ENCODE measurements at places on chromosomes 5 and 9. TPM values are rescaled to one million over a fixed set of nuclear protein-coding genes. Genes with fewer than 3 reads are reported as not detected.
A peak's percentile ranks its signal among the peaks of the same experiment; 100 is the strongest.

TNFSF15 gene
- 1.7 TPM for total RNA-seq

NR2F1-AS1 gene
- 0.84 TPM for total RNA-seq

- peak; percentile 85 for ATAC-seq
Observed at GRCh38 chr9:135971892-135972291, 10.7 kb upstream of the UBAC1 start.

GRCh38 chr9:130433168-130433946 is 11.4 kb upstream of the ASS1 start:
- peak; percentile 56 for ATAC-seq

DNA sequence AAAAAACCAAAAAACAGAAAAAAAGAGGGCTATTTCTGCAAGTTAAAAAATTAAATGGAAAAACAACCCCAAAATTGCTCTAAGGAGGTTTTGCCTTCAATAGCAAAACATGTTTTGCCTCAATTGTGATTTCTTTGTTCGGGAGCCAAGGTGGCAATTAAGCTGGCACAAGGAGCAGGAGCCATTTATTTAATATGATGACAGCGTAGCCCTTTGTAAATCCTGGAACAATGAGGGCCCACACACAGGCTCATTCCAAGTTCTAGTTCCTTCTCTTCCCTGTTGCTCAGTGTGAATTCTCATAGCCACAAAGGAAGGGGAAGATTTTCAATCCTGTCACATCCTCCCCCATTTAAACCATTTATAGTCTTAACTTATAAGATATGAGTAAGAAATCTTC is 353.2 kb downstream of the PDE4D start:
- ATAC-seq: peak; percentile 51

GRCh38 chr5:124056991-124057723 is 545.2 kb downstream of the CSNK1G3 start:
- ATAC-seq: peak; percentile 80

- no peak for ATAC-seq
Observed at GRCh38 chr5:151740958-151741373, 17.5 kb downstream of the ATOX1 start.

DNA sequence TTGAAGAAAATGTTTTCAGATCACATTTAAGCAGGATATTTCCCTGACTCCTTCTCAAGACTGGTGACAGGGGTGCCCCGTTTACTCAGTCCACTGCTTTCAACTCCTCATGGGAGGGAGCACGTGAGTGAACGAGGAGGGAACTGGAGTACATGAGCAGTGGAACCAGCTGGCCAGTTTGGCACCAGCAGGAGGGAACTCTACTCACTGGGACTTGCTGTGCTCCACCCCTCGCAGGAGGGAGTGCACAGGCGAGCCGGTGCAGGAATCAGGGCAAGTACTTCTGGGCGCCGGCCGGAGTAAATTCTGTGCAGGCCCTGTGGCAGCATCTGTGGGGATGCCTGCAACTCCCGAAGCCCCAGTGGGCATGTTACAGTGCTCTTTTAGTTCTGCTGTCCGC is 1941.1 kb upstream of the C9orf72 start:
- peak; percentile 69 for ATAC-seq

DNA sequence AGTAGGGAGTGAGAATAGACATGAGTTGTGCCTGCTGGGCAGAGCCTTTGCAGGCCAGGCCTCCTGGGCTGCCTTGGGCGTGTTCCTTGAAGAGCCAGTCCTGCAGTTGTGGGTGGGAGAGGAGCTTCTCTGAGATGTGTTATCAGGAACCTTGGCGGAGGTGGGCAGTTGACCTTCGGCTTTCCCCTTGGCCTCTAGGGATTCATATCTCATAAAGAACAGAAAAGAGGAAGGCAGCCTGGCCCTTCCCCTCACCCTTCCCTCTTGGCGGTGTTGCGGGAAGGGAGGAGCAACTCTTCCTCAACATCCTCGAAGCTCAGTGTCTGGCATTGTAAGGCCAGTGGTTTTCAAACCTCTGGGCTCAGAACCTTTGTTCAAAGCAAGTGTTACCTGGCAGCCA is 59.2 kb downstream of the DAPK1 start:
- no peak for ATAC-seq

- ATAC-seq: no peak
Observed at GRCh38 chr5:54148067-54148845, 162.1 kb downstream of the ARL15 start.

DNA sequence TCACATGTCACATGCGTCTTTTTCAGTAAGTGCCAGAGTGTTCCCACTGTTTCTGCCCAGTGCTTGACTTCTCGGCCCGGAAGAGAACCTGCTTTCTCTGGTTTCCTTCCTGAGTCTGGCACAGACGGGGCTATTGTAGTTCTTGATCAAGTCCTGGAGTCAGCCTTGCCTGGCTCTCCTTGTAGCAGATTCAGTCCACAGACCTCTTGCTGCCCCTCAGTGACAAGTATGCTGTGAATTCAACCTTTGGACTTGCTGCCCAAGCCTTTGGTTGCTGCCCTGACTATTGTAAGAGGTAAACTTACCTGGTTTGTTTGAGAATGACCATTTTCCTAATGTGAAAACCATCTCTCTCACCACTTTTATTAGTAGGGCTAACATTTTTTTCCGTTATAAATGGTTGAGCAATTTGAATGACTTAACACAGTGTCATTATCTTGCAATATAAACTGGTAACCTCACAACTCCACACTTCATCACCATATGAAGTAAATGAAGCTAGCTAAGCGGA is 24.7 kb downstream of the ZBTB34 start:
- no peak for ATAC-seq

DNA sequence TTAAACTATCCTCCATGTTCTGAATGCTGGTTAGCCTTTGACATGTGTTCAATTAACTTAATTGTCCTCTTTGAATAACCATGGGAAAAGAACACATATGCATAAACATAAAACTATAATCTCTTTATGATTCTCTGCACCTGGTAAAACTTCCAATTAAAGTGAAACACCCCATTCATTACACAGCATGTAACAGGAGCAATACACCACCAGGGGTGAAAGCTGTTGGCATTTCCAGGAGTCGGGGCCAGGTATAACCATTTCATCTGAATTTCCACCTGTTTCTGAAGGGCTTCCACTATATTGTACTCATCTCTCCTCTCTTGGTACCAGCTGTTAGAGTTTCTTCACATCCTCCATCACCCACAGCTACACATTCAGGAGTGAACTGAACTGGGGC is 303.8 kb downstream of the EDIL3 start:
- ATAC-seq: no peak

- peak; percentile 47 for ATAC-seq
Observed at GRCh38 chr9:135480071-135480939, 723 bp downstream of the PPP1R26 start.

DNA sequence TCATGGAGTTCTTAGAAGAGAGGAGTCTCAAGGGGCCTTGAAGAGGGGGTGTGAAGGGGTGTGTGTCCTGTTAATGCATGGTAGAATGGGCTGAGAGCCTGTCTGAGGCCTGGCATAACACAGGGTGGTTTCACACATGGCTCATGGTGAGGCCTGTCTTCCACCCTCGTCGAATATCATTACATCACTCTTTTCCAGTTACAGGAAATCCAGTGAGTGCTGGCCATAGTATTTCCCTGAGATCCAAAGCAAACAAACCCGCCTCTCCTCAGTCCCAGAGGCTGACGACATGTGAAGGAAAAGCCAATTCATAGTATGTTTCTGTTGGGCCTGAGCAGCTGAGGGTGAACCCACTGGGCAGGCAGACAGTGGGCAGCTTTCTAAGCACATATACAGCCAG is 159.4 kb upstream of the NR3C1 start:
- ATAC-seq: no peak

MRPL22 gene
- total RNA-seq: 43.7 TPM

DNA sequence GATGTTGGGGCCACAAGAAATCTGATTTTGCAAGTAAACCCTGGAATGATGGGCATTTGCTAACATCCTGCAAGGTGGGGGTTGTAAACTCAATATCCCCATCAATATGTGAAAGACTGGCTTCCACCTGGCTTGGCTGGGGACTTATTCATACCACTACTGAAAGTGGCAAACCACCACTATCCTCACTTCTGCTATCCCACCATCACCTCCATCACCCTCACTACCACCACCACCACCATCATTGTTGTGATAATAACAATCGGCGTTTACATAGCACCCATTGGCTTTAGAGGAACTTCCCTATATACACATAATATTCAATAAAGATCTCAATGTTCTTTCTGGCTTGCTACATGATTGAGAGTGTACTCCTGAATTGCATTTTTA is 224.7 kb upstream of the DAP start:
- ATAC-seq: no peak

DNA sequence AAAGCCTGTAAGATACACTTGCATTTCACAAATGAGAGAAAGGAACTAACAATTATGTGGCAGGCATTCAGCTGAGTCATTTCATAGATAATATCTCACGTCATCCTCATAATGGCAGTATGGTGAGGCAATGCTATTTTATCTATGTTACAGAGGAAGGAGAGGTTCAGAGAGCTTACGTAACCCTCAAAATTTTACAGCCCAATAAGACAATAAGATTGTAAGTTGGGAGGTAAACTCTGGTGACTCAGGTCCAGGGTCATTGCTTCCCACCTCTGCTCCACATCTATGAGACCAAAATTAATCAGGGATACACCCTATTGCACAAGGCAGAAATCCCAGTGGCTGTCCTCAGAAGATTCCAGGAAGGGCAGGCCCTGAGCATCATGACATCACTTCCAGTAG is 309.7 kb downstream of the NSG2 start:
- ATAC-seq: peak; percentile 84

ENTREP1 gene
- 3.5 TPM for total RNA-seq

GRCh38 chr9:126666155-126666803 is 52.6 kb downstream of the LMX1B start:
- ATAC-seq: no peak

- no peak for ATAC-seq
Observed at GRCh38 chr9:14888272-14888671, 22.0 kb downstream of the FREM1 start.

GRCh38 chr9:4887556-4887955 is 94.8 kb downstream of the RCL1 start:
- peak; percentile 48 for ATAC-seq

DNA sequence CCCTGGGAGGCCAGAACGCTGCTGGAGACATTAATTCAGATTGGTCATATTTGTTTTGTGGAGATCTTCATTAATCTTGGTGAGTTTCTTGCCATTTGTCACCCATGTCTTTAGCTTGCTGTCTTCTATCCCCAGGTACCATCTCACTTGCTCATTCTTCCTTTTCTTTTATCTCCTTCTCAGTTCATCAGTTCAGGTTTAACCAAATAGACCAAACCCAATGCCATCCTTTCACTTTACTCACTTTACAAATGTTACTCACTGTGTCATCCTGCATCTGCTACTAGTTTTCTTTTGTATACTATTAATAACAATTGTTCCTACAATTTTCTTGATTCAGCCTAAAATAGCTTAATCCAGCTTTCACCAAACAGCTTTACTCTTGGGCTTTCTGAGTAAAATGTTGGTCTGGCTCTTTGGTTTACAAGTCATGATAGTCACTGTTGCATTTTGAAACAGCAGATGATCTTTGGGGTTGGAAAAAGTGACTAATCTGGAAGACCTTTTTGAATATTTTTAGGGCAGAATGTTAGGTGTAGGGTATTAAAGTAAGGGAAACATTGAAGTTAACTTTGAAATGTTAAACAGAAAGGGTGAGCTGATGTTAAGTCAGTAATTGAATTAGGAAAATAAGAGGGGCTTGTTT is 246.9 kb downstream of the ZSWIM6 start:
- no peak for ATAC-seq

GRCh38 chr5:76716456-76717157 is 681 bp downstream of the F2R start:
- no peak for ATAC-seq

GRCh38 chr5:18113721-18114120 is 479.5 kb downstream of the TAF11L14 start:
- ATAC-seq: no peak

DNA sequence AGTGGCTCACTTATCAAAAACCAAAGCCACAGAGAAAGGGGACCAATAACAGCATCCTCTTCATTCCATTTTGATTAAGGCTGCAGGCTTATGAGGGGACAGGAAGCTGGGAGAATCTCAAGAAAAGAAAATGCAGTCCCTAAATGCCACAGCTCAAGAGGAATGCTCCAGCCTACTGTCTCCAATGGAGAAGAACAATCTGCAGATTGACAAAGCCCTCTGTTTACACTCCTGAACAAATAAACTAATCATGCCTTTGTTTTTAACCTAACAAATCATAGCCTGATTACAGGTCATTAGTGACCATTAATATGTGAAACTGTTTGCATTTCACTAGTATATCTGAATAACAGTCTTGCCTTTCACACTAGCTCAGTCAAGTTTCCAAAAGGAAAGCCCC is 26.5 kb downstream of the PPP2R2B start:
- no peak for ATAC-seq

GRCh38 chr5:24623624-24624023 is 21.2 kb downstream of the CDH10 start:
- ATAC-seq: no peak

DNA sequence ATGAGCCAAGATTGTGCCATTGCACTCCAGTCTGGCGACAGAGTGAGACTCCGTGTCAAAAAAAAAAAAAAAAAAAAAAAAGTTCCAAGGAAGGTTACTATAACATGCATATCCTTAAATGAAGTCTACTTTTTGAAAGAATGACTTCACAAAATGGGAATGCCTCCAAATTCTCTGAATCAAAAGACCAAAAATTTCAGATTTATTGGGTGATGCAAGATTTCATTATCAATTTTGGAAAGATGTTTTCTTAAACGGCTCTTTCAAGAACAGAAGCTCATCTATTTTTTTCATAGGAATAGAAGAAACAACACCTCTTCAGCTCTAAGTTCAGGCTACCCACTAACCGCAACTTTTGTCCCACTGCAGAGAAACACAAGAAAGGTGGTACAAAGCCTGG is 69.9 kb downstream of the AUH start:
- no peak for ATAC-seq

- no peak for ATAC-seq
Observed at GRCh38 chr9:20524776-20525175, 97.5 kb downstream of the MLLT3 start.

DNA sequence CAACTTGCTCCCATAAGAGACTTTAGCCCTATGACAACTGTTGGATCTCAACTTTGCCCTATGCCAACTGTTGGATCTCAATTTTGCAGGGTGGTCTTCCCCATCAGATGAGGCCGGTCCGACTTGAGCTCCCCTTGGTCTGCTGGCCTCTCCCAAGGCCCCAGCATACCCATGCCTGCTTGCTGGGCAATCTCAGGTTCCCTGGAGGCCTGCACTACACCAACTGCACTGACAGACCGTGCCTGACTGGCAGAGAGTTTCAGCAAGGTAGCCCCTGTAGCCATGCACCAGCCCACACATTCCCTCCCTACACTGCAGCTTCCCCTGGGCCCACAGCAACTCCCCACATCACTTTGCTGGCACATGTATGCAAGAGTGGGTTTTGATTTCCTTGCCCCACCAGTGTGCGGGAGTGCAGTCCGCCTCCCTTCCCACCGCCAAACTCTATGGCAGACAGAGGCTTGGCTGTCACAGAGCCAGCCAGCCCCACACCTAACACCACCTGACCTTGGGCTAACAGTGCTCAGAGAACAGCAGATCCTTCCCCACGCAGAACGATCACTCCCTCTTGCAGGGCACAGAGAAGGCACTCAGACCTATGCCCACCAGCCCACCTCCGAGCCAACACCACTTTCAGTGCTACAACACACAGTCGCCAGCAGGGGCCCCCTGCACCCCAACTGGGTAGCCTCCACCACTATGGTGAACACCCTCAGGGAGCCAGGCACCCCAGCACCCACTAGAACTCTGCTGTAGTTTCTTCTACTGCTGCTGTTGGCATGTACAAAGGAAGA is 279.9 kb upstream of the COX7C start:
- no peak for ATAC-seq

PCDHB2 gene
- total RNA-seq: 2.2 TPM

PCDHGB5 gene
- total RNA-seq: 5.8 TPM

TMC1 gene
- 3.3 TPM for total RNA-seq

All from esophagus mucosa (tissue), 1 donor.